ENCODE measurements at places on chromosomes 3 and 15. TPM values are rescaled to one million over a fixed set of nuclear protein-coding genes. Genes with fewer than 3 reads are reported as not detected.

The TMEM266 gene
- total RNA-seq: not detected

The EPHA6 gene
- 1.1 TPM for total RNA-seq

The MAP6D1 gene
- 5.4 TPM for total RNA-seq

The APOD gene
- total RNA-seq: not detected

The SENP8 gene
- 4.4 TPM for total RNA-seq

The CPB1 gene
- not detected for total RNA-seq

The ARID3B gene
- total RNA-seq: 11.2 TPM

The CLSTN2 gene
- 0.07 TPM for total RNA-seq

The SNX33 gene
- 24.1 TPM for total RNA-seq
